ENCODE measurements at places on chromosomes 7 and 10.

GRCh38 chr7:101890749-101891523 lies 73.5 kb downstream of the CUX1 start:
- no peak for DNase-seq

DNA sequence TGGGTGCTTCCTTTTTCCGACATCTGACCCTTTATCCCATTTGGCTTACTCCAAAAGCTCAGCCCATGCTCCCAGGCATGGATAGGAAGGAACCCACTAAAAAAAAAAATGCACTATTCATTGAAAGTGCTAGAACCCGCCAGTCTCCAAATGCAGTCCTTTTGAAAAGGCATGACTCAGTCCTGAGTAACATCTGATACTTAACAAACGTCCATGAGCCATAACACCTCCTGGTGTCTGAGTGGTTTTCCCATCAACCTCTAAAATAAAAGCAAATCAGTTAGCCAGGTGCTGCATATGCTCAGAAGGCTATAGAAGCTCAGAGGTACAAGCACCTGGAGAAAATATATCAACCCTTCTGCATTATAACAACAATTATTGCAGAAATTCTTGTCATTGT lies 45.0 kb upstream of the CACUL1 start:
- no peak for DNase-seq

- DNase-seq, result no peak
Observed at GRCh38 chr10:52284416-52285013, 29.6 kb upstream of the DKK1 start.

DNA sequence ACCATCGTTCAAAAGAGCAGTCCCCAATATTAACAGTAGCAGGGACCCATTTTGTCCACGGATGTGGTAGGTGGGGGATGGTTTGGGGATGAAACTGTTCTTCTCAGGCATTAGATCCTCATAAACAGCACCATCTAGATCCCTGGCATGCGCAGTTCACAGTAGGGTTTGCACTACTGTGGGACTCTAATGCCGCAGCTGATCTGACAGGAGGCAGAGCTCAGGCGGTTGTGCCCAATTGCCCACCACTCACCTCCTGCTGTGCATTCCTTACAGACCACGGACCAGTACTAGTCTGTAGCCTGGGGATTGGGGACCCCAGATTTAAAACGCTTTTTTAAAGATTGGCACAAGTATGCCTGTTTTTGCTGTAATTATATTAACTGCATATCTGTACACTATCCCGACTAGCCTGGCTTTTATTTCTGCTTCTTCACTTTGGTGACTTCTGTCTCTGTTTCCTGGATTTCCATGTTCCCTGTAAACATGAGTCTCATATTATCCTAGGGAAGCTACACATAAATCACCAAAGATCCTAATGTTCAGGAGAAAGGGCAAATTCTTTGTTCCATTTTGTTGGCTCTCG lies 163.3 kb upstream of the AKR1E2 start:
- no peak for DNase-seq

DNA sequence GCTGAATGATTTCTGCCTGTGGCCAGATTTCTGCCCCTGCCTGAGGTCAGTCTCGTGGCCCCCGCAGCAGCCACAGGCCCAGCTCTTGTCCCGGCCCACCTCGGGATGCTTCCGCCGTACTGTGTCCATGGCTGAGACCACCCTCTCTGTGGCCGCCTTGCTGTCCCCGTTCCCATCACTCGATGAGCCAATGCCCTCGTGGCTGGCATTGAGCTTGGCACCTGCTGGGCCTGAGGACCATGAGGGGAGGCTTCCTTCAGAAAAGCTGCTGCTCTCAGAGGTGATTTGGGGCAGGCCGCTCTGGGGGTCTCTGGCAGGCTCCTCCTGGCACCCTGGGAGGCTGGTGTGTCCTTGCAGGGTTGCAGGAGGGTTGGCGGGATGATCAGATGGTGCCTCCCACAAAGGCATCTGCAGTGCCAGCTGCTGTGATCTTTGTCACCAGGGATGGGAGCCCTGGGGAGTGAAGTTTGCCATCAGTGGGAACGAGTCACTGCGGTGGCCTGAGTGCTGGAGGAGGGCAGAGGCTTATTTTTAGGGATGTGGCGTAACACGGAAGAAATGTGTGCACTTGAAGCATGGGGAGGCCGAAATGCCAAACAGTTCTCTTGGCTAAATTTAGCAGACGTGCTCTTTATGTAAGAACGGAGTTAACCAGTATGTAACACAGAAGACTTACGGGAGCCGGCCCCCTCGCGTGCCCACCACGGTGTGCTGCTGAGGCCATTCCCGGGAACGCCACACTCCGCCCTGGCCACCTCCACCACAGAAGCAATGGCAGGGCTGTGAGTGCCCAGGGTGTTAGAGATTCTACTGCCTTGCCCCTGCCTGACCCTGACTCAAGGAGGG lies 47.7 kb downstream of the VIPR2 start:
- no peak for DNase-seq

DNA sequence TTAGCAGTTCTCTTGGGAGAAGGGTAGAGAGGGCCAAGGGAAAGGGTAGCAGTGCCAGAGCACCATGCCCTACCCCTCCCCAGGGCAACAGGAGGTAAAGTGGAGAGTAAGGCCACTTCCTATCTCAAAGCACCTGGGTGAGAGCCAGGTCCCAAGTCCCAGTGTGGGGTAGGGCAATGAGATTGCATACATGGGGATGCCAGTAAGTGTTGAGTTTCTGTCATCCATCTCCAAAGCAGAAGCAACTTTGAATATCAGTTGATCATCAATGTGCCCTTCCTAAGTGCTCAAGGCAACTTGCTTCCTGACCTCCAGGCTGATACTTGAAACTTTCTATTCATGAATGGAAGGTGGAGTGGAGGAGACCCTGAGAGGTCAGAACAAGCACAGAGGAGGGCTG lies 2.2 kb upstream of the CAMK2G start:
- DNase-seq, result no peak

Measured in activated CD8-positive, alpha-beta memory T cell treated with anti-CD3 and anti-CD28 coated beads for 4 hours (primary cell).